ENCODE measurements at places on chromosomes 2 and 18.

- peaks cover 19% of the 10 kb centered on the region for H3K27me3 ChIP-seq
- no peak overlapping the region for H3K4me3 ChIP-seq
- H3K4me1 ChIP-seq, result peaks cover 2% of the 10 kb centered on the region
- DNase-seq, result no peak
Measured at GRCh38 chr2:215770668-215771067, 242.7 kb downstream of the MREG start.

DNA sequence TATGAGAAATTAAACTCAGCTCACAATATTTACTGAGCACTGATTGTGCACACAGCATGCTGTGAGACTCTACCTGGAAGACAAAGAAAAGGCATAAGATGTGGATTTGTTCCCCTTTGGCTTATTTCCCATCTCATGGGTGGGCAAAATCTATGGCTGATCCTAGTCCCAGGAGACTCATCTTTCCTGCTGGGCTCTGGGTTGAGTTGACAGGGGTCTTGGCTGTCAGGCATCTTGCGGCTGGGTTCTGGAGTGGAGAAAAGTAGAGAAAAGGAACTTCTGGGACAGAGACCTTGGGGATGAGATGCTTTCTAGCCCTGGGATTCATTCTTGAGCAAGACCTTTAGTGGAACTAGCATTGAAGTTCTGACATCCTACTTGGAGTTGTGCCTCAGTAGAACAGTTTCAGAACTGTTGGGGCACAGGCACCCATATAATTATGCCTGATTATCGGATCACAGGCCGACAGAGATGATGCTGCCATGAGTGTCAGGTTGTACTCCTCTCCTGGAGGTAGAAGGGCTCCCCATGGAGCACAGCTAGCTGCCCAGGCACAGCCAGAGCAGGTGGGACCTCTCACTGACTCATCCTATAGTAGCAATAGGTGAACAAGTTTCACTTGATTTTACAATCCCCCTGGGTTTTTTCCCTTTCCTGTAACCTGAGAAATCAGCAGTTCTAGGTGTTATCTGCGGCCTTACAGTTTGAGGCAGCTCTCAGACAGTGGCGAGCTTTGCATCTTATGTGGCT, 260.9 kb downstream of the CYRIA start:
- H3K36me3 ChIP-seq, result no peaks in the 10 kb centered on the region
- H3K4me3 ChIP-seq, result no peak overlapping the region
- no peaks in the 10 kb centered on the region for H3K27me3 ChIP-seq
- no peaks in the 10 kb centered on the region for H3K4me1 ChIP-seq
- DNase-seq, result no peak

- peak; percentile 55 for DNase-seq
- peaks cover 21% of the 10 kb centered on the region for H3K27me3 ChIP-seq
- H3K27ac ChIP-seq, result peak overlapping the region; percentile 50
- H3K36me3 ChIP-seq, result no peaks in the 10 kb centered on the region
- H3K4me1 ChIP-seq, result peaks cover 23% of the 10 kb centered on the region
Measured at GRCh38 chr2:111662771-111663470, 221.1 kb downstream of the ANAPC1 start.

GRCh38 chr2:101545950-101546349, 71.0 kb upstream of the RFX8 start:
- H3K4me3 ChIP-seq, result no peak overlapping the region
- H3K27ac ChIP-seq, result no peak overlapping the region
- no peaks in the 10 kb centered on the region for H3K36me3 ChIP-seq
- no peak for DNase-seq
- H3K27me3 ChIP-seq, result no peaks in the 10 kb centered on the region

DNA sequence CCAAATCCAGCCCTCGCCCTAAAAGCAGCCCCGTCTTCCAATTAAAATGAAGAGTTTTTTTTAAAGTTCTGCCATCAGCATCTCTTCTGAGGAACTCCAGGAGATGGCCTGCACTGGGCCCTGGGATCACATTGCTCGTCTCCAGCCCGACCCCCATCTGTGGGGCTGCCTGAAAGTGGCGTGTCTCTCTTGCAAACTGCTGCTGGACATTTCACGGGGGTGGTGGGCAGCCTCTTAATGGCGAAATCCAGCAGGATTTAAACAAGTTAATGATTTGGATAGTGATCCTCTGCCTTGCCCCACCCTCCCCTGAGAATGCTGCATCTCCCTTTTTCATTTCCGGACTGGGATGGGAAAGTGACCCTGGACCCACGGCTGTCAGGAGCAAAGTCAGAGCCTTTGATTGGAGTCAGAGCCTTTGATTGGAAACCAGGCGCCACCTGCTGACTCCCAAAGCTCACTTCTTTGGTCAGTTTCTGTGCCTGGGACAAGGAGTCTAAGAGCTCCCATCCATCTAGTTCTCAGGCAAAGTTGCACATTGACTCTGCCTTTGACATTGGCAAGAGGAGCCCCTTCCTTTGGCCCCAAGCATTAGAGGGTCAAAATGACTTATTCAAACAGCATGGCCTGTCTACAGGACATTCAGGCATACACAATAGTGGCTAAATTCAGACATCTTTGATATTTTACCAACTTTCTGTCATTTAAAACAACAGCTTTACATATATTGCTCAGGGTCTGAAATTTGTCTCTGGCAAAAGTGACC, 155.2 kb downstream of the SH3BP4 start:
- H3K4me3 ChIP-seq, result no peak overlapping the region
- no peaks in the 10 kb centered on the region for H3K4me1 ChIP-seq
- H3K27me3 ChIP-seq, result peaks cover 23% of the 10 kb centered on the region
- no peak for DNase-seq
- no peak overlapping the region for H3K27ac ChIP-seq

GRCh38 chr2:48674933-48675332, 57.3 kb downstream of the GTF2A1L start:
- no peak for DNase-seq
- peaks cover 5% of the 10 kb centered on the region for H3K27me3 ChIP-seq
- H3K4me1 ChIP-seq, result no peaks in the 10 kb centered on the region
- H3K27ac ChIP-seq, result no peak overlapping the region

GRCh38 chr2:119455066-119455718, 23.5 kb downstream of the TMEM37 start:
- H3K27ac ChIP-seq, result no peak overlapping the region
- peaks cover 34% of the 10 kb centered on the region for H3K27me3 ChIP-seq
- H3K4me3 ChIP-seq, result no peak overlapping the region
- no peaks in the 10 kb centered on the region for H3K36me3 ChIP-seq

DNA sequence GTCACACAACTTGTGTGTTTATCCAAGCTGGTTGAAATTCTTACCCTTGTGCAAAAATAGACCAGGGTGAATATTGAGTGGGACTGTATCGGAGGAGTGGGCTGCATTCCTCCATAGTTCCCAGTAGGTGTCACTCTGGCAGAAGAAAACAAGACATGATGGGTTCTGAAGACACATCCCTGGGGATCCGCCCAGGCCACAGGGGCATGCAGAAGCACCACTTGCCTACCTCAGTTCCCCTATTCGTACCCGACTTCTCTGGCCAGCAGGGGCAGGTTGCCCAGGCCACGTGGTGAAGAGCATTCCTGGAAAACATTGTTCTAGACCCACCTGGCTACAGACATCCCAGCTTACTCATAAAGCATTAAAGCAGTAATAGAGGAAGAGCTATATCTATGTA, 168.2 kb downstream of the FAM210A start:
- H3K4me1 ChIP-seq, result peaks cover 59% of the 10 kb centered on the region
- peaks cover 3% of the 10 kb centered on the region for H3K36me3 ChIP-seq
- H3K27me3 ChIP-seq, result no peaks in the 10 kb centered on the region
- peak; percentile 65 for DNase-seq
- H3K27ac ChIP-seq, result peak overlapping the region; percentile 83

- H3K36me3 ChIP-seq, result no peaks in the 10 kb centered on the region
- H3K27ac ChIP-seq, result no peak overlapping the region
- peaks cover 17% of the 10 kb centered on the region for H3K27me3 ChIP-seq
Measured at GRCh38 chr18:57081899-57082298, 65.0 kb upstream of the BOD1L2 start.

- H3K27ac ChIP-seq, result no peak overlapping the region
- no peak for DNase-seq
- no peaks in the 10 kb centered on the region for H3K36me3 ChIP-seq
- H3K4me3 ChIP-seq, result no peak overlapping the region
- no peaks in the 10 kb centered on the region for H3K27me3 ChIP-seq
- no peaks in the 10 kb centered on the region for H3K4me1 ChIP-seq
Measured at GRCh38 chr18:7458884-7459283, 108.2 kb upstream of the PTPRM start.

GRCh38 chr2:128607440-128607839, 288.8 kb upstream of the HS6ST1 start:
- H3K4me1 ChIP-seq, result no peaks in the 10 kb centered on the region
- no peak for DNase-seq
- H3K36me3 ChIP-seq, result no peaks in the 10 kb centered on the region
- no peak overlapping the region for H3K4me3 ChIP-seq
- no peak overlapping the region for H3K27ac ChIP-seq

GRCh38 chr2:135773319-135773718, 31.7 kb downstream of the UBXN4 start:
- no peak for DNase-seq
- H3K36me3 ChIP-seq, result peaks cover 96% of the 10 kb centered on the region
- H3K4me3 ChIP-seq, result no peak overlapping the region
- H3K4me1 ChIP-seq, result peaks cover 9% of the 10 kb centered on the region

DNA sequence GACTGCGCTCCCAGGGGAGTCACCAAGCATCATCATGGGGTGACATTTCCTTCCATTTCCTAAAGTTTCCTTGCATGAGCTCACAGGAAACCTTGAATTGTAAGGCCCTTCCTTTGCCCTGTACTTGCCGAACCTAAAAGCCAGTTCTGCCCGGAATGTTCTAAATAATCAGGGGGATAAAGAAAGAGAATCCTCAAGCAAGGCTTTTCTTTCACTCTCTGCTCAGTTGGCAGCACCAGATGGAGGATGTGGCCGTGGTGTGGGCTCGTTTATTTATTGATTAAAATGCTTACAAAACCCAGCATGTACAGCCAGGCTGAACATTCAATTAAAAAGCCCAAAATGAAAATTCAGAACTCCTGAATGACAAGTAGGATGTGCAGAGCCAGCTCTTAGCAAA, 170.5 kb downstream of the SH3RF3 start:
- no peak overlapping the region for H3K4me3 ChIP-seq
- no peak overlapping the region for H3K27ac ChIP-seq
- no peaks in the 10 kb centered on the region for H3K27me3 ChIP-seq
- H3K4me1 ChIP-seq, result peaks cover 1% of the 10 kb centered on the region

GRCh38 chr2:26610504-26611335, 30.4 kb downstream of the CIB4 start:
- no peaks in the 10 kb centered on the region for H3K36me3 ChIP-seq
- H3K4me1 ChIP-seq, result peaks cover 20% of the 10 kb centered on the region
- no peaks in the 10 kb centered on the region for H3K27me3 ChIP-seq
- DNase-seq, result peak; percentile 28
- H3K27ac ChIP-seq, result no peak overlapping the region
- H3K4me3 ChIP-seq, result no peak overlapping the region

DNA sequence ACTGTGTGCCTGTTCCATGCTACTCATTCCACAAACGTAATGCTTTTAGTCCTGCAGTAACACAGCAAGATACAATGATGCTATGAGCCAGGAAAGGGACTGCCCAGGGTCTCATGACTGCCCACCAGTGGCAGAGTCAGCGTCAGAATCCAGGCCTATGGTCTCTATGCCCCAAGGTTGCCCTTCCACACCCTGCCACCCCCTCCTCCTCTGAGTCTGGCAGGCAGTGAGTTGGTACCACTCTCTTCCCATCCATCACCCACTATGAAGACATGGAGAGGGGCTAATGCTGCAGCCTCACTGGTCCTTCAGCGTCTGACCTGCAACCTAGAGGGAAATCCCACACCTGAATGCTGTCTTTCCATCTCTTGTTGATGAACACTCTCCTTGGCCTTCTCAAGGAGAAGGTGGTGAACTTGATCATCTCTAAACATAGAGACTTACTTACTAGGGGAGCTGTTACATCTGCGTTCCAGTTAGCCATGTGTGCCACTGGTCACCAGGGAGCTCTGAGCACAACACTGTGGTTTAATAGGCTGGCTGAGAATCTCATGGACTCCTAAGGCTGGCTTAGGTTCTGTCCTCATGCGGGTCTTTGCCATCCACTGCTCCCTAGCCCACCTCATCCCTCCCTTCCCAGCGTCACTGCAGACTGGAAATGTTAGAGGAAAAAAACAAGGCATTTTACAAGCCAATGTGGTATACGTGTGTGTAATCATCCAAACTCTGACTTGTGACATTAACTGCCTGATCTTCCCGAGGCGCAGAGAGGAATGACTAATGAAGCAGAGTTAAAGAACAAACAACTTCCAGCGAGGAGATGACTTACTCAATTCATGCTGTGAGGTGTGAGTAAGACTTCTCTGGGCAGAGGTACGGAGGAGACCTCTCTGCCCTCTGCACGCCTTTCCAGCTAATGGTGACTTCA, 28.8 kb downstream of the STEAP3 start:
- no peaks in the 10 kb centered on the region for H3K36me3 ChIP-seq
- H3K27ac ChIP-seq, result no peak overlapping the region
- H3K4me1 ChIP-seq, result no peaks in the 10 kb centered on the region
- H3K4me3 ChIP-seq, result no peak overlapping the region
- peaks cover 5% of the 10 kb centered on the region for H3K27me3 ChIP-seq
- peak; percentile 3 for DNase-seq

GRCh38 chr18:24378598-24378997, 19.0 kb downstream of the OSBPL1A start:
- H3K27me3 ChIP-seq, result no peaks in the 10 kb centered on the region
- H3K4me1 ChIP-seq, result peaks cover 12% of the 10 kb centered on the region
- H3K27ac ChIP-seq, result no peak overlapping the region
- no peak overlapping the region for H3K4me3 ChIP-seq

DNA sequence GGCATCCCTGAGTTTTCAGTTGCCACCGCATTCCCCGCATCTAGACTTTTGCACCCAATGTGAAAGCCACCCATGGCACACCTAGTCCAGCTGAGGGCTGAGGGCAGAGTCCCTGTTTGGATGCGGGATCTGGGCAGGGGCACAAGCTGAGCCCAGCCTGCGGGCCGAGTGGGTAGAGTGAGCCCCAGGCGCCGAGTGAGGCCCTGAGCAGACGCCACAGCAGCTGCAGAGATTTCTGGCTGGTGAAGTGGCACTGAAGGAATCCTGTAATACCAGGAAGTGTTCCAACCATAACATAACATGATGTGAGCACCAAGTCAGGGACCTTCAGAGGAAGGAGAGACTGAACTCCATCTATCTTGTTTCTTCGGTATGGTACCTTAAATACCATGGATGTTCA, 27.7 kb upstream of the FRZB start:
- no peak for DNase-seq
- H3K36me3 ChIP-seq, result no peaks in the 10 kb centered on the region
- peaks cover 1% of the 10 kb centered on the region for H3K4me1 ChIP-seq
- H3K4me3 ChIP-seq, result no peak overlapping the region
- H3K27me3 ChIP-seq, result peaks cover 5% of the 10 kb centered on the region

GRCh38 chr18:39600894-39601293, 2035.3 kb upstream of the CELF4 start:
- no peak overlapping the region for H3K27ac ChIP-seq
- no peaks in the 10 kb centered on the region for H3K4me1 ChIP-seq
- no peak overlapping the region for H3K4me3 ChIP-seq
- no peaks in the 10 kb centered on the region for H3K27me3 ChIP-seq
- no peak for DNase-seq

- no peak overlapping the region for H3K4me3 ChIP-seq
- H3K27ac ChIP-seq, result no peak overlapping the region
- H3K4me1 ChIP-seq, result no peaks in the 10 kb centered on the region
- H3K36me3 ChIP-seq, result no peaks in the 10 kb centered on the region
Measured at GRCh38 chr18:527146-527545, 26.6 kb upstream of the COLEC12 start.

All from activated T-cell treated with anti-CD3 and anti-CD28 coated beads, Interleukin-2, amount 50 U/mL, for 24 hours (primary cell).